Fibroblast of skin of scalp (primary cell): ENCODE measurements at places on chromosomes 16 and 17.

- no peak for DNase-seq
Observed at GRCh38 chr17:80765241-80765961, 220.8 kb downstream of the RPTOR start.

GRCh38 chr16:84059111-84059510 is 16.5 kb upstream of the SLC38A8 start:
- no peak for DNase-seq

- DNase-seq = peak; percentile 58
Observed at GRCh38 chr17:37430051-37430627, 23.5 kb downstream of the TADA2A start.

DNA sequence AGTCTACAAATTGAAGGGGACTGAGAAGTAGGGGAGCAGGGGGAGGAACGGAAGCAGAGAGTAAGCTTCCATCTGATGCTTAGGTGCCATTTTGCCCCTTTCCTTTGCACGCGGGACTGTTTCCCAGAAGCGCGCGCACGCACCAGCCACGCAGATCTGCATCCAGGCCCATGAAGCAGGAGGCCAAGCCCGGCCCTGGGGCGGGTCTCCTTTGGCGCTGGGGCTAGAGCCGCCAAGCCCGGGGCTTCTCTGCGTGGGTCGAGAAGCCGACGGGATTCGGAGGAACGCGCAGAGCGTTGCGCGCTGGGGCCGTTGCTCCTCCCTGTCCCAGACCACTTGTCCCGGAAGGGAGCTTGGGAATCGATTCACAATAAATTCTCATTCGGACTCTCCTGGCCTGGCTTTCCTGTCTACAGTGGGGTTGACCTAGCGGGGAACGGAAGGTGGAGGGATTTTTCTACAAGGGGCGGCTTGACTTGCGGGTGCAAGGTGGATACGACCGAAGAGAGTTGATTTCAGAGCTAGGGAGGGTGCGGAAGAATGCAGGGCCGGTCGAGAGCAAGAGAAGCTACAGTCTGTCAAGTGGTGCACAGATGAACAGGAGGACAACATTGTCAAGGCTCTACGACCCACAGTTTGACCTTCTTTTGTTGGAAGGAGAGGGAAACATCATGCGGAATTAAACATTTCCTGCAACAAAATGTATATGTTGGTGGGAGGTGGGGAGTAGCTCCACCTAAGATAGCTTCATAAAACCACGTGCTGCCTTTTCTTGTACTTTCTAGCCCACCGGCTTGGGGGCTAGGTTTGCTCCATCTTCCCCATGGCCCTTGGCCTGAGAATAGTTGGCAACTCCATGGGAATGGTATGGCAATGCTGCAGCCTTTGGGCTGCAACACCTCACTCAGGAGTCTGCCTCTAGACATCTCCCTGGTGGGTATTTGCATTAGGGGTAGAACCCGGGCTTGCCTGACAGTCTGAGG is 4.5 kb downstream of the HOXB9 start:
- DNase-seq = no peak

- DNase-seq = peak; percentile 15
Observed at GRCh38 chr16:31409433-31409832, 16.3 kb downstream of the ITGAD start.

- DNase-seq = no peak
Observed at GRCh38 chr16:81863630-81864352, 84.7 kb downstream of the PLCG2 start.

DNA sequence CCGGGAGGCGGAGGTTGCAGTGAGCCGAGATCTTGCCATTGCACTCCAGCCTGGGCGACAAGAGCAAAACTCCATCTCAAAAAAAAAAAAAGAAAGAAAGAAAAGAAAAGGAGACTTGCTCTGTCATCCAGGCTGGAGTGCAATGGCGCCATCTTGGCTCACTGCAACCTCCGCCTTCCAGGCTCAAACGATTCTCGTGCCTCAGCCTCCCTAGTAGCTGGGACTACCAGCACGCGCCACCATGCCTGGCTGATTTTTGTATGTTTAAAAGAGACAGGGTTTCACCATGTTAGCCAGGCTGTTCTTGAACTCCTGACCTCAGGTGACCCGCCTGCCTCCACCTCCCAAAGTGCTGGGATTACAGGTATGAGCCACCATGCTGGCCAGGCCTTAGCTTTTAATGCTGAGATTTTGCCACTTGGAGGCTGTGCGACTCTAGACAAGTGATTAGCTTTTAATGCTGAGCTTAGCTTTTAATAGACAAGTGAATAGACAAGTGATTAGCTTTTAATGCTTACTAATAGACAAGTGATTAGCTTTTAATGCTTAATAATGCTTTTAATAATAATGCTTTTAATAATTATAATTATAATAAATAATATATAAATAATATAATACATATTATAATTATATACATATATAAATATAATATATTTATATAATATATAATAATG is 9.6 kb downstream of the LDAF1 start:
- no peak for DNase-seq

- no peak for DNase-seq
Observed at GRCh38 chr16:89442588-89442987, 47.8 kb downstream of the ANKRD11 start.

DNA sequence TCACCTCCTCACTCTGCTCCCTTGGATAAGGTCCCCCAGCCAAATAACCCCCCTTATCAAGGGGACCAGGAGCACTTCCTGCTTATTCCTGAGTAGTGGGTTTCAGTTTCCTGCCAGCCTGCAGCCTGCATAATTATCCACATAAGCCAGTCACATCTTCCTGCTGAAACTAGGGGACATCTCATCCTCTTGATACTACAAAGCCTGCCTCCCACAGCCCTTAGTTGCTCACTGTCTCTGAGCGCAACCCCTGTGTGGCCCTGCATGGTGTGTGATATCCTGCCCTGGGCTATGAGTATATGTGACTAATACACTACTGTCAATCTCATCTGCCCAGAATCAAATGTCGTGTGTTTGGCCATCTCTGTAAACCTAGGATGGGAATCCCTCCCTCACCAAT is 8.0 kb upstream of the XYLT2 start:
- DNase-seq = no peak

DNA sequence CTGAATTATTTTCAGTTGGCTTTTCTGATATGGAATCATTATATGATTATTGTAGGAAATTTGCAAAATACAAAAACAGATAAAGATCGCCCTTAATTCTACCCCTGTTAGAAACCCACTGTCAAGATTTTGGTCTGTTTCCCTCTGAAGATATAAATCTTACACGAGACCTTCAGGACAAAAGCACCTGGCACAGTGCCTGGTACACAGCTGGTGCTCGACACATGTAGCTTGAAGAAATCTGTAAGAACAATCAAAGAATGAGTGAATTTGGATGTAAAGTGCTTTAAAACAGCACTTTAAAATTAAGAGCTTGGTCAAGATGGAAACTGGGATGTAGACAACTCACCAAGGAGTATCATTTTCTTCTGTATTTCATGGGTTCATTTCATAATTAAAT is 181.1 kb downstream of the C16orf78 start:
- DNase-seq = no peak

DNA sequence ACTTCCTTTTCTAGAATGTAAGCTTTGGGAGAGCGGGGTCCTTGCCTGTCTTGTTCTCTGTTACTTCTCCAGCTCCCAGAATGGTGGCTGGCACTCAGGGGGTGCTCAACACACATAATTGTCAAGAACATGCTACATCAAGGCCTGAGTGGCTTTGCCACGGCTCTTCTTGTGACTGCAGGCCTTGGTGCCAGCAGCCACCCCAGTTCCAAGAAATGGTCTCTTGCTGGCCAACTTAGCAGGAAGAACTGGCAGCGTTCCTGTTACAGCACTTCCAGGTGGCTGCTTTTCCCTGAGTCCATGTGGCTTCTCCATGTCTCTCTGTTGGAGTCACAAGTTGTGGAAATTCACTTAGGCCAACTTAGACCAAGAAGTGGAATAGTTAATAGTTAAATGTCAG is 36.1 kb downstream of the PRKCB start:
- DNase-seq = no peak

DNA sequence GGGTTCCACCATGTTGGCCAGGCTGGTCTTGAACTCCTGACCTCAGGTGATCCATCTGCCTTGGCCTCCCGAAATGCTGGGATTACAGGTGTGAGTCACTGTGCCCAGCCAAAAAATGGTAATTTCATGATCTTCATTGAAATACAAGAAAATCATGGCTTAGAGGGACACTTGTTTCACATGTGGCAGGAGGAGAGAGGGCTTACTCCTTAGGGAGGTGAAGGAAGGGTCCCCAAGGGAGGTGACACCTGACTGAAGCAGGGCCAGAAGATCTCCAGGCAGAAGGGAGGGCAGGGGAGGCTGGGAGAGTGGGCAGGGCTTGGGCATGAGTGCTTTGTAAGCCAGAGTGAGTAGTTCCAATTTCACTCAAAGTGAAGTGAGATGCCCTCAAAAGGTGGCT is 20.0 kb upstream of the ITGAX start:
- DNase-seq = no peak

DNA sequence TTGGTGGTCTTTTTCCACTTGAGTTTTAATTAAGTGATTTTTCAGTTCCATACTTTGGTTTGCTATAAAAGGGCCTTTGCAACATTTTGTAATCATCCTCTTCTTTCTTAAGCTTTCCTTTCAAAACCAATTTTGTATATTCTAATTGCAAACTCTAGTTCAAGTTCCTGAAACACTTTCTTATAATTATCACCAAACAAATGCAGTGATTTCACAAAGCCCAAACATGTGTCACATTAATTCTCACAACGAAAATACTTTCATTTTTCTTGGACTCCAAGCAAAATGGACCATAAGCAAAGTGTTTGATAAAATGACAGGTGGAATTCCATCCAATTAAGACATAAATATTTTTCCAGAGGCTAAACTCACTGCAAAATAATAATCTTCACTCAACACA is 188.2 kb upstream of the IRX5 start:
- DNase-seq = no peak

DNA sequence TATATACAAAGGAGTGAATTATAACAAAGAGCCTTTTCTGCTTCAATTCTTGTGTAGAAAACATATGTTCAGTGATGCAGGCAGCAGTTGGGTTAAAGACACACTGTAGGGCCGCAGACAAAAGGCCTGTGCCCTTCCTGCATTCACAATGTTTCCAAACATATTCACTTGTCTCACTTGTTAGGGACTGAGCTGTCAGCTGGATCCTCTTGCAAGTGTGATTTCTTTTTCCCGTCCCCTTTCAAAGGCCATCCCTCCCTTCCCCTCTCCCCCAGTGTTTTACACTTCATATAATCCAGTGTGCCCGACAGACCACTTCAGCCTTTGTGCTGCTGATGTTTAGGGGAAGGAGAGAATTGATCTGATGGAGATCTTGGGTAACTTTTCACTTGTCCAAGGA is 217.0 kb downstream of the FTO start:
- DNase-seq = no peak

DNA sequence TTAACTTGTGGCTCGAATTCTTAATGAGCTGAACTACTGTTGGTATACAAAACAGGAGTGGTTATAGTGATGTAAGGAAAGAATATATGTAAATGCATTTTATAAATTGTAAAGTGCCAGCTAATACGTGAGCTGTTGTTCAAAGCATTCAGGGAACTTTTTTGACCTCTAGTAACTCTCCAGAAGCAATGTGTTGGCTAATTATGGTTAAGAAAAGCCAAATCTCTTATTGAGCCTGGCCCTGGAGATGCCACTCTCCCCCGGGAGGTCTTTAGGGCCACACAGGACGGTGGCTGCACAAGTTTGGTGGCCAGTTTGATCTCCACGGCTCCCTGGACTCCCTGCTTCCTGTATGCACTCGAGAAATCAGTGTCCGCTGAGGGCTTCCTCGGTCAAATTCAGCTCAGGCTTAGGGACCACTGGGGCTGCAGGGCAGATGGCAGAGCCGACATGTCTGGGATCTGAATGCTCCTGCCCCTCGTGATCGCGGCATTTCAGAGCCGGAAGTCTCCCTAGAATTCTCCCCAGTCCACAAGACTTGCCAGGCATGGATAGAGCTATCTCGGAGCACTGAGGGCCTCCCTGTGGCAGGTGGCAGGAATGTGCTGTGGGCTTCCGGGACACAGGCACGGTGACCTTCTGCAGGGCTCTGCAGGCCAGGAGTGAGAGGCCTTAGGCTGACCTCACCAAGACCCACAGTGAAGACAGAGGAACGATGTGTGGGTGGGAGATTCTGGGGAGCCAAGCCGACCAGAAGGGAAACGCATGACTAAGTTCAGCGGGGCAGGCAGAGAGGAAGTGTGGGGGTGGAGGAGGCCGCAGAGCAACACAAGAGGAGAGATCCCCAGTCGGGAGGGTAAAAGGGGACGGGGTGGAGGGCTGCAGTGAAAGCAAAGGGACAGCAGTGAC is 18.6 kb upstream of the PITPNM3 start:
- peak; percentile 40 for DNase-seq

DNA sequence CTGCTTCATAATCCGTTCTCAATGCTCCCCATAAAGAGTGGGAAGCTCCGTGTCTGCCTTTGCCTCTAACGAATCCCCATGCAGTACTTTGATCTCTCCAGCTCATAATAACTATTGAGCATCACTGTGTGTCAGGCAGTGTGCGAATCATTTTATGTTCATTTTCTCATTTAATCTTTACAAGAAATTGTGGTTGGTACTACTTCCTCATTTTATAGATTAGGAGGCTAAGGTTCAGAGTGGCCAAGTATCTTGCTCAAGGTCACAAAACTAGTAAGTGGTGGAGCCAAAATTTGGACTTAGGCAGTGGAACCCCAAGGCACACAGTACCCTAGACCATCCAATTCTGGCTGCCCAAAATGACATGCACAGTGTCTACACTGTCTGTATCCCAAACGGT is 44.8 kb downstream of the ABCC12 start:
- DNase-seq = no peak

DNA sequence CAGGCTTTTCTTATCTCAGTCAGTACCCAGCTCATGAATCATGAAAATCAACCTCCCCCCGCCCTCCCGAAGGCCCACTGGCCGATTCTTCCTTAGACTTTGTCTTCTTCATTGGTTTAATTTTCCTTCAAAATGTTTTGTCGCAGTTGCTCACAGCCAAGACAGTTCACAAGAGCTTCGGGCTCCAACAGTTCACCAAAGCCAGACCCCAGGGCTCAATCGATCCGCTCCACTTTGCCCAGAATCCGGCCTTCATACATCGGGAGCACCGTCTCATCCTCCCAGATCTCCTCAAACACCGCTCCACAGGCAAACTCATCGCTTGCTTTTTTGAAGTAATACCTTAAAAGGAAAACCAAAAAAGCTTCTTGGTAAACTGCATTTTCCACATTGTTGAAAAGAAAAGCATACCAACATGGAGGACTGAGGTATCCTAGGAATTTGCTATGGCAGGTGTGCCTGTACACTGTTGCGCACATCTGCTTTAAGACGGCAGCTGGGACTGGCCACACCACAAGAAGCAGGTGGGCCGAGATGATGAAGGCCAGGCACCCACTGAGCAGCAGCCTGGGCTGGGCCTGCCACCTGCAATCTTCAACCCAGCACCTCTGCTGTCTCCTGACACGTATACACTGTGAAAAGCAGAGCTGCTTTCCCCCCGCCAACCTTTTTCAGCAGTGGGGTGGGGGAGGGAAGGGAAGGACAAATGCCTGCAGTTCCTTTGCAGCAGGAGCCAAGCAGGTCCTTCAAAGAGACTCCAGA is 31.5 kb downstream of the AXIN2 start:
- DNase-seq = no peak
